ENCODE measurements at places on chromosomes 13 and 19. TPM values are rescaled to one million over a fixed set of nuclear protein-coding genes. Genes with fewer than 3 reads are reported as not detected.

Gene WDR88
- not detected for total RNA-seq

DNA sequence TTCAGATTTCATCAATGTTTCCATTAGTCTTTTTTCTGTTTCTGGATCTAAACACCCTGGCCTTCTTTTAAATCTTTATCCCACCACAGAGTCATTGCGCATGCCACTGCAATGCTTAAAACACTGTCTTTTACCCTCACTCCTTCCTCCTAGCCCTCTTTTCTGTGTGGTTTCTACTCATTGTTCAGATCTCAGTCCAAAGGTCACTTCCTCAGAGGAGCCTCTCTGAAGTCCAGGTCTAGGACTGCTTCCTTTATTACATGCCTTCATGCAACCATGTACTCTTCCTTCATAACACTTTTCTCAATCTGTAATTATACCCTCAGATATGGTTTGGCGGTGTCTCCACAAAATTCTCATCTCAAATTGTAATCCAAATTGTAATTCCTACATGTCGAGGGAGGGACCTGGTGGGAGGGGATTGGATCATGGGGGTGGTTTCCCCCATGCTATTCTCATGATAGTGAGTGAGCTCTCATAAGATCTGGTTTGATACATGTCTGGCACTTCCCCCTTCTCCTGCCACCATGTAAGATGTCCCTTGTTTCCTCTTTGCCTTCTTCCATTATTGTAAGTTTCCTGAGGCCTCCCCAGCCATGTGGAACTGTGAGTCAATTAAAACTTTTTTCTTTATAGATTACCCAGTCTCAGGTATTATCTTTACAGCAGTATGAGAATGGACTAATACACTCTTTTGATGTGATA is 808.9 kb downstream of the DIAPH3 start:
- DNase-seq, result no peak

- DNase-seq, result no peak
Observed at GRCh38 chr13:98537306-98537705, 39.6 kb downstream of the STK24 start.

GRCh38 chr19:3687774-3688706 is 12.2 kb downstream of the PIP5K1C start:
- no peak for DNase-seq

DNA sequence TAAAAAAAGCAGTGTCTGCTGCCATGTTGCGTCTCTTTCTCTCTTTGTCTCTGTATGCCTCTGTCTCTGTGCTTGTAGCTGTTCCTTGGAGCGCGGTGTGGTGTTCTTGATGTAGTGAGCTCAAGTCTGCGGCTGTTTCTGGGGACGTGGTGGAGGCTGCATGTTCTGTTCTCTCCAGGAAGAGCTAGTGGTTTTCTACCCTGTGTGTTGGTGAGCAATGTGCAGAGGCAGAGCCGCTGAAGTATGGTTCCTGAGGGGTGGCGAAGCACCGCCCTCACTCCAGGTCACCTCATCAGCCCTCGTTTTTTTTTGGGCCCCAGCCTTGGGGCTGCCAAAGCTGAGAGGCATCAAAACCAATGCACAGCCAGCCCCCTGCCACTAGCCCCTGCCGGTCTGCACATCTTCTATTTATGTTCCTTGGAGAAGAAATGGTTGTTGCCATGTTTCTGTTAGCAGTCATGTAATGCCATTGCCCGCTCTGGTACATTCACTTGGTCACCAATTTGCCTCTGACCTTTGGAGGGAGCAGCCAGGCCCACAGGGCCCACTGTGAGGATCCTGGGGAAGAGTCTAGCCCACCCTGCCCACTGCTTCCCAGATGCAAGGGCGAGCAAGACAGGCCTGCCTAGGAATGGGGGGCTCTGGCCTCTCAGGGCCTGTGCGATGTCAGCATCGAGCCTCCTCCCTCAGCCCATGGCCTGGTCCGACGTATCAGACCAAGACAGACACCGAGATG is 7.2 kb downstream of the HNRNPL start:
- no peak for DNase-seq

DNA sequence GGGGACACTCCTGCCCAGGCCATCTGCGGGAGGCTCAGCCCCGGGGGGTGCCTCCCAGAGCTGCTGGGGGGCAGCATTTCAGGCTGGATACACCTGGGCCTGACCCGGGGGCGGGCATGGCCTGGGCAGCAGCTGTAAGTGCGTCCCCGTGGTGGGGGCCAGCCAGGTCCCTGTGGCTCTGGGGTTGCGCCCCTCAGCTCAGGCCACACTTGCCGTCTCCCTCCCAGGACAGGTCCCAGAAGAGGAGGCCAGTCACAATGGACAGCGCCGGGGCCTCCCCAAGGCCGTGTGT is 11.6 kb downstream of the CBARP start:
- no peak for DNase-seq

DNA sequence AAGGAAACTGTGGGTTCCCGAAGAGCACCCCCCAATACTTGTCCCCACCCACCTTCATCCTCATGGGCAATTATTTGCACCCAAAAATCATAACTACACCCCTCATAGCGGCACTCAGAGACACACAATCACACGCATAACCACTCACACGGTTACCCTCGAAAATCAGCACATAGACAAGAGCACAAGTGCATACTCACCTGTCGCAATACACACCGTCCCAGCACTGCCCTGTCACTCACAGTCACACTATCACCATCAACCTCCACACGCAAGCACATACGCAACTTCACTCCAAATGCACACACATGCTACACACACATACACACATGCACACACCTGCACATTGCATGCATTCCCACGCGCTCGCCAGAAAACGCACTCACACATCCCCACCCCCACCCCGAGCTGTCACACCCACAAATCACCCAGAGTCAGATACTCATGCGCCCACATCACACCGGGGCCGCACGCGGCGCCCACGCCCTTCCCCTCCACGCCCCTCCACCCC is 535 bp downstream of the COL5A3 start:
- no peak for DNase-seq

DNA sequence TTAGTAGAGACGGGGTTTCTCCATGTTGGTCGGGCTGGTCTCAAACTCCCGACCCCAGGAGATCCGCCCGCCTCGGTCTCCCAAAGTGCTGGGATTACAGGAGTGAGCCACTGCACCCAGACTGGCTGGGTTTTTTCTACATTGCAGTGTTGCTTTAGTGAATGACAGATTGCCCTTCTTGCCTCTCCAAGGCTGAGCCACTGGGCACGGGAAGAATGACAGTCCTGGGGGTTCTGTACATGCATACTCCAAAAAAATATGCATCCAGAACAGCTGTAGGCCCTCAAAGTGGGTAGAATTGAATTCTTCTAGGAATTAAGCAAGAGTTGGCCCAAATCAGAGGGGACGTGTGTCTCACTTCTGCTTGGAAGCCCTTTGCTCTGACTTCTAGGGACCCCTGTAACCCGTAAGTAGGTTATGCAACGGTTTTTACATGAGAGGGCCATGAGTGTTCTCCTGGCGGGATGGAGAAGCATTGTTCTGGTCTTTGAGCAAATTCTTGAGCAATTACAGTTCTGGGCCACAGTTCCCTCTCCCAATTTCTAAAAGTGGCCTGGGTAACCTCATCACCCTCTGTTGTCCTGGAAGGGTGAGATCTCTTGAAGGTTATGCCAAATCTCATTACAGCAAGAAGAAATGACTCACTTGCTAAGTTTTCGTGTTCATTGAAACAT is 3.6 kb downstream of the ACTN4 start:
- DNase-seq, result no peak

DNA sequence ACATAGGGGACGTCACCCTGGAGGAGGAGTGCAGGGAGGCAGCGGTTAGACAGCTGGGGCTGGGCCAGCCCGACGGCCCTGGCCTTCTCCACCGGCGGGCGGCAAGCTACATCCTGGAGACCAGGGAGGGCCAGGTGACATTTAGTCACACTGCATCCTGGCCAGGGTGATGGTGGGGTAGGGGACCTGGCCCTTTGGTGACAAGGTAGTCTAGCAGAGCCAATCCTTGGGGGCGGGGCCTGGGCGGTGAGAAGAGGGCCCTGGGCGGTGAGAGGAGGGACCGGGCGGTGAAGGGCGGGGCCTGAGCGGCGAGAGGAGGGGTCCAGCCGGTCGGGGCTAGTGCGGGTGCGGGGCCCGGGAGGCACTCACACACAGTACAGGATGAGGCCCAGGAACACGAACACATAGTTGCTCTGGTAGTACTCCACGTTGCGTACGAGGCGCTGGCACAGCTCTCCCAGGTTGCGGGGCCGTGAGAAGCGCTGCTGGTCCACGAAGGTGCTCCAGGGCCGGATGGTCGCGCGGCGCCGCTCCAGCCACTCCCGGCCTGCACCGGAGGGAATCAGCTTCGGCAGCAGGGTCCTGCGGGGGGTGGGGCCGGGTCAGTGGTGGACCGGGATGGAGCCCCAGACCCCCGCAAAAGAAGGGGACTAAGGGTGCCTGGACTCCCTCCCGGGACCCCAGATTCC is 610 bp downstream of the RABAC1 start:
- peak; percentile 89 for DNase-seq

DNA sequence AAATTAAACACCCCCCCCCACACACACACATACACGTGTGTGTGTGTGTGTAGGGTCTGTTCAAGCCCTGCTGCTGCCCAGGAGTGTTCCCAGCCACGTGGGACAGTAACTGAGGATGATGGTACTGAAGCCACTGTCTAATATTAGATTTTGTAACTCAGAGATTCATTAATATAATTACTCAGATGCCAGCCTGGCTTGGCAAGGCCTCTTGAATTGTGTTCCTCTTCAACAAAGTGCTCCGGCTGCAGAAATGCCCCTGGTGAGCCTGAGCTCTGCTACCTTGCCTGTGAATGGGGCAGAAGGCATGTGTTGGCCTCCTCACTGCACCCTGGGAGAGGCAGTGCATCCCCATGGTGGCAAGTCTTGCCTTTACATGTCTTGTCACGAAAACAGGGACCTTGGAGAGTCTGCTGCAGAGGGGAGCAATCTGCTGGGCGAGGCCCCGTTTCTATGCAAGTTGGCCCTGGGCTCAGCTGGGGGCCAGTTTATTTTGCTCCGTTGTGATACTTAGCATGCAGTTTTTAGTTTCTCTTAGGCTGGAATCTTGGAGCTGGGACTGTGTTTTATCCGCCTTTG is 44.0 kb downstream of the NFIX start:
- DNase-seq, result no peak

DNA sequence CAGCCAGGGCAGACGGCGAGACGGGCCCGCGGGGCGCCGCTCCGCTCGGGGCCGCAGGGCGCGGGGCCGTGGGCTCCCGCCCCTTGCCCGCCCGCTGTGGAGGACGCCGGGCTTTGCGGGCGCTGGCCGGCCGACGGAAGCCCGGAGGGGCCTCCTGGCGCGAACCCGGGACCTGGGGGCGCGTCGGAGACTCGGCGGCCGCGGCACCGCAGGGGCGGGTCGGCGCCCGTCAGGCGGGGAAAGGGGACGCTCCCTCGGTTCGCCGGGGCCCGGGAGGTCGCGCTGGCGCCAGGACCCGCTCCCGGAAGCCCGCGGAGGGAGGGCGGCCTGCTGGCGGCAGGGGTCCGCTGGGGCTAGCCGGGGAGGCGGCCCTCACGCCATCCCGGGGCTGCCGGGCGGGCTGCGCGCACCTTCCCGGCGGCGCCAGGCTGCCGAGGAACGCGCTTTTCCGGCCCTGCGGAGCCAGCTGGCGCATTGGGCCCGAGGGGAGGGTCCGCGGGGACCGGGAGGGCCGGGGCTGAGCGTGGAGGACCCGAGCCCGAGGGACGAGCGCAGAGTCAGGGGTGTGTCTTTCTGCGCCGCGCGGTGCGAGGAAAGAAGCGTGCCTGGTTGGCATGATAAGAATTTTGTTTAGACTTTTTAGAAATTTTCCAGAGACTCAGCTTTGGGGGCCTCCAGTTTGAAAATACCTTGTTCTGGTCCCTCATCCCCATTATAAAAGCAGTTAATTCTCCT is 511 bp downstream of the GARRE1 start:
- DNase-seq, result no peak

- DNase-seq, result no peak
Observed at GRCh38 chr13:21671620-21672286, 880 bp downstream of the FGF9 start.

DNA sequence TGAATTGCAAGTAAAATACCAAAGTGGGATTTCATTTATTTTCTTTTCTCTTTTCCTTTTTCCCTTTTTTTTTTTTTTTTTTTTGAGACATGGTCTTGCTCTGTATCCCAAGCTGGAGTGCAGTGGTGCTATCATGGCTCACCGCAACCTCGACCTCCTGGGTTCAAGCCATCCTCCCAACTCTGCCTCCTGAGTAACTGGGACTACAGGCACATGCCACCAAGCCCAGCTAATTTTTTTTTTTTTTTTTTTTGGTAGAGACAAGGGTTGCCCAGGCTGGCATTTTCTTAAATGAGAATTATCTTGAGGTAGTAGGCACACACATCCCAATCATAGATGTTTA is 68.5 kb upstream of the GPR183 start:
- DNase-seq, result no peak

Gene TDRD3
- total RNA-seq, result 13.9 TPM

Gene CFAP97D2
- total RNA-seq, result not detected

- DNase-seq, result no peak
Observed at GRCh38 chr13:103039183-103039582, 27.0 kb downstream of the SLC10A2 start.

- no peak for DNase-seq
Observed at GRCh38 chr13:28528848-28529247, 33.9 kb upstream of the FLT1 start.

GRCh38 chr13:79776531-79777295 is 295.8 kb downstream of the NDFIP2 start:
- no peak for DNase-seq

Gene ERCC5
- total RNA-seq, result 33.9 TPM

Gene YJU2
- 8.7 TPM for total RNA-seq

DNA sequence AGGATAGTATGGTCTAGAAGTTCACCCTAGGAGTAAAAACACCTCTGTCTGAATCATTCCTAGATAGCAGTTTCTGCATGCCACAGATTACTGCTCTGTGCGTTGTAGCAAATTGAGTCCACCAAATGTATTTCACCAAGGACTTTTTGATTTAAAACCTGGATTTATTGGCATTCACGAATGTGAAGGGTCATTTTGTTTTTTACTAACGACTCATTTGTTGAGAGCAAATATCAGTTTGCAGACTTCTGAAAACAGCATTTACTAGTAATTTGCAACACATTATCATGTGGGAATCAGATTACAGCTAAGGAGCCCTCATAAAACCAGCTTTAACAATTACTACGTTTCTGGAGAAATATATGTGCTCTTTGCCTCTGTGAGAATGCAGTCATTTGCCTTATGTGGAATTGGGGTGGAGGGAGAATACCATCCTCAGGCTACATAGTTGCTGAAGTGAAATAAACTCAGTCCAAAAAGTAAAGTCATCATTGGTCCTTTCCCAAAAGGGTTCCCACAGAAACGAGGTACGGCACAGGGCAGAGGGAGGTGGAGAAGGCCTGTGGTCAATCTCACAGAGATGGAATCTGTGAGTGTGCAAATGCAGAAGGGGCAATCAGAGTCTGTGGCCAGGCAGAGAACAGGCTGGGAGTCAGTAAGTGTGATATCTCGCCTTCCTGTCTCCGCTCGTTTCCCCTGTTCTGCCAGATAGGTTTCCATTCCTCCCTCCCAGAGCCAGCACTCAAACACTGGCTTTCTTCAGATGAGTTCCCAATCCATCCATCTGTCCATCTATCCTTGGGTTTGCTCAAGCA is 63.1 kb downstream of the DLEU7 start:
- DNase-seq, result no peak

GRCh38 chr13:43356567-43356966 is 333.2 kb downstream of the DNAJC15 start:
- no peak for DNase-seq

Gene CD70
- total RNA-seq, result not detected

Gene VAV1
- total RNA-seq, result 7.5 TPM

- DNase-seq, result peak; percentile 77
Observed at GRCh38 chr13:98445340-98446233, 131.3 kb downstream of the STK24 start.

GRCh38 chr13:20129076-20129475 is 31.8 kb downstream of the GJA3 start:
- DNase-seq, result no peak
